ENCODE measurements at places on chromosomes 2 and 18.

GRCh38 chr2:159939946-159940345, 122.5 kb downstream of the PLA2R1 start:
- DNase-seq = no peak

DNA sequence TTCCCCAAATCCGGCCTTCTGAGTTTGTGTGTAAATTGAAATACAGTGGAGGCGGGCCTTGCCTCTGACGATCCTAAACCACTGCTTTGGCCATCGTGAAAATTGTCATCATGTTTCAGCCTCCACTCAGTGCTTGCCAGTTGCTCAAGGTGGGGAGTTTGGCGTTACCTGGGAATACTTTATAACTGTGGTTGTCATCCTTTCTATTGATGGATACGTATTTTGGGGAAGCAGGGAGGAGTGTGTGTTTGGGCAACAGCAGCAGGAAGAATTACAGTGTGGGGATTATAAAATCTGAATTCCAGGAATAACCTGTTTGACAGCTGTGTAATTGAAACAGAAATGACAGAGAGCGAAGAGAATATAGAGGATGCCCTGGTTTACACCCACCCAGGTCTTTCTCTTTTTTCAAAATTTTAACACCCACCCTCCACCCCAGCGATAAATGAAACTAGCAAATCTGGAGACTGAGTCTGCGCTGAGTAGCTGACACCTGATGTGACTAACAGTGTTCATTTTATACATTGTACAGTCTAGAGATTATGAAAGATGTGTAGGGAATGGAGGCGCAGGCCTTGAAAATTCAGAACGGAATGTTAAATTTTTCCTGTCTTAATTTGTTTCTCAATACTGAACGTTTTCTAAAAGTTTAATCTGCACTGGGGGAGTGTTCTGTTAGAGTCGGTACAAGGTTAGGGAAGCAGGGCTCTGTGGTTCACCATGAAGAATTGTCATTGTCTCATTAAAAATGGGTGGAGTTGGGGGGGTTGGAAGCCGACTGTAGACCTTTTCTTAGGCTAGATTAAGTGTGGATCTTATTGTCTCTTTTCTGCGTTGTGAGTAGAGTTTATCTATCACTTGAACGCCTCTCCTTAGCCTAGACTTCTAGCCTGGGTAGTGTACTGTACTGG, 1.6 kb downstream of the MAP4K4 start:
- no peak for DNase-seq

- no peak for DNase-seq
Observed at GRCh38 chr2:165958313-165958960, 4.9 kb upstream of the TTC21B start.

DNA sequence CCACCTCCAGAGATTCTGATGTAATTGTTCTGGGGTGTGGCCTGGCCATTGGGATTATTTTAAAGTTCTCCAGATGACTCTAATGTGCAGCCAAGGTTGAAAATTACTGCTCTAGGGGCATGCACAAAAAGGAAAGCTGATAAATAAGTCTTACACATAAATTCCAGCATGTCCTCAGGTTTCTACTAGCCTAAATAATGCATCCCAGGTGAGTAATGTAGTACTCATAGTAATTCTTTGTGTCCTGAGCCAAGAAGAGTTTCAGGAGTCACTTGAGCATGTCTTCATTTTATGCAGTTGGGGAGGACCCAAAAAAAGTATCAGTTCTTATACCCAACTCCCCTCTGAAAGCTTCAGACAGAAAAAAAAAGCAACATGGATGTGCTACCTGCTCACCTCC, 130.1 kb upstream of the SP5 start:
- DNase-seq = no peak

DNA sequence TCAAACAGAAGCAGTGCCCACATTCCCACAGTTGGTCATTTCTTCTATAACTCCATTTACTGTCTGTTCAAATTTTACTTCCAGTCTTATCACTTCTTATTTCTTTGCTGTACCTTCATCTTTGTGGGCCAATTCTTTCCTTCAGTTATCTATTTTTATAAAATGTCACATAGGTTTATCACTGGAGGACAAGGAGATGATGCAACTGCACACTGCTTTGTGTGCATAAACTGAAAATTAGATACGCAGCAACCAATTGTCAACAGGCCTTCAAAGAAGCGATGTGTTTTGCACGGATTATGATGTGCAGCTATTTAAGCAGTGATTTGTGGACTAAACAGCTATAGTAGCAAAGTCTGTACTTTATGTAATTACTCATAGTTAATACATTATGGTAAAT, 726.8 kb upstream of the GCFC2 start:
- no peak for DNase-seq

- DNase-seq = no peak
Observed at GRCh38 chr2:119142824-119143223, 15.7 kb downstream of the C1QL2 start.

- DNase-seq = peak; percentile 51
Observed at GRCh38 chr2:218880102-218880858, at the start of gene WNT10A. Gene WNT10A, plus strand, starts transcription at chr2:218880852. Its CDS starts 144 bp downstream, at chr2:218880996.

- no peak for DNase-seq
Observed at GRCh38 chr2:73838889-73839534, 10.3 kb downstream of the STAMBP start.

DNA sequence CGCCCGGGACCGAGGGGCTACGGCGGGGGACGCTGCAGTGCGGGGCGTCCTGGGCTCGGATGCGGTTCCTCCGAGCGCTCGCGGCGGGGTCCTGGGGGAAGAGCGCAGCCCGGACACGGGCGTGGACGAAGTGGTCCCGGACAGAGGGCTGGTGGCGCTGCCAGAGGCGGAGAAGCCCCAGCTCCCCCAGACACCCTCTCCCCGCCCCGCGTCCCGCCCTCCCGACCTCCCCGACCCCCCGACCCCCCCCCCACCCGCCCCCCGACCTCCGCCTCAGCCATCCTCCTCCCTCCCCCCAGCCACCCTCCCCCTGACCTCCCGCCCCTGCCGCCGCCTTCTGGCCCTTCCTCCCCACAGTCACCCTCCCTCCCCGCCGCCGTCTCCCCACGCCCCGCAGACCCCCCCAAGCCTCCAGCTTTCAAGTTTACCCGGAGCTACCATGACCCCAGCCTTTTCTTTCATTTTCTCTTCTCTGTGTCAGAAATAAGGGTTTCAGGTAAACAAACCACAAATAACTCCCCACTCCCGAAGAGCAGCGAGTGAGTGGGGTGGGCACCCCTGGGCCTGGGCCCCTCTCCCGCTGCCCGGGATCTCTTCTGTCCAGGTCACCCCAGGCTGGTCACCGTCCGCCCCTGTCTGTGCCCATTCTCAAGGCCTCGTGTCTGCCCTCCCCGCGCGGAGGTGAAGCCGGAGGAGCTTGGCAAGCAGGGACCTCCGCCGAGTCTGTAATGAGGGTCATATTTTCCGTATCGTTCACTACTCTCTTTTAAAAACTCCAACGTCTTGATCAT, 5.1 kb downstream of the NFATC1 start:
- DNase-seq = no peak

DNA sequence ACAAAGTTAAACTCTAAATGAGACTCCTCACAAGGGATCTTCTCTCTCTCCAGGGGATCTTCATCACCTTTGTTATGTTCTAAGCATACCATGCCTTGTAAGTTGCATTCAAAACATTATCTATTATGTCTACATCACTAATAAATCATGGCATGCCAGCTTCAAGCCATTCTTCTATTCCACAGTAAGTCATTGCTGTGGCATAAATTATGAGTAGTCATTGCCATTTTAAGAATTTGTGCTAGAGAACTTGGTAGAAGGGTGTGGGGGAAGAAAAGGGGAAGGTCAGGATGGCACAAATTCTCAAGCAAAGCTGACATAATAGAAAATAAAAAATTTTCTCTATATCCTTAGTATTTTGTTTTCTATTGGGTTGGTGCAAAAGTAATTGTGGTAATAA, 33.5 kb downstream of the BARD1 start:
- no peak for DNase-seq

- no peak for DNase-seq
Observed at GRCh38 chr2:85806358-85807118, 52.7 kb downstream of the ATOH8 start.

GRCh38 chr2:61995515-61995914, 90.0 kb downstream of the COMMD1 start:
- no peak for DNase-seq

- DNase-seq = no peak
Observed at GRCh38 chr2:99140860-99141109, 722 bp upstream of the C2orf15 start.

DNA sequence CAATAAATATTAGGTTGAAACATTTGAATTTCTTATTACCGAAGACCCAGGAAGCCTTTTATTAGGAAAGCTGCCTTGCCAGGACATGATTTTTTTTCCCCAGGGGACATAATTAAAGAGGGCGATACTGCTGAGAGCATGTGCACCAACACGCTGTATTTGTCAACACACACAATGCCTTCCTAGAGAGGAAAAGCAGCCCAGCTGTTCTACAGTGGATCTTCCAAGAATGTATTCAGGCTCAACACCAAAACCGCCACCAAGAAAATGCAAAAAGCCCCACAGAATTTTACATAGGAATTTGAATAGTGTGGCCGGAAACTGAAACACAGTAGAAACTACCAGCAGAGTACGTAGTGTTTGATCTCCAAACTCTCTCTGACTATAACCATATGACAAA, 320.4 kb downstream of the DLGAP1 start:
- DNase-seq = no peak

- DNase-seq = no peak
Observed at GRCh38 chr2:26717362-26717761, 24.8 kb downstream of the KCNK3 start.

DNA sequence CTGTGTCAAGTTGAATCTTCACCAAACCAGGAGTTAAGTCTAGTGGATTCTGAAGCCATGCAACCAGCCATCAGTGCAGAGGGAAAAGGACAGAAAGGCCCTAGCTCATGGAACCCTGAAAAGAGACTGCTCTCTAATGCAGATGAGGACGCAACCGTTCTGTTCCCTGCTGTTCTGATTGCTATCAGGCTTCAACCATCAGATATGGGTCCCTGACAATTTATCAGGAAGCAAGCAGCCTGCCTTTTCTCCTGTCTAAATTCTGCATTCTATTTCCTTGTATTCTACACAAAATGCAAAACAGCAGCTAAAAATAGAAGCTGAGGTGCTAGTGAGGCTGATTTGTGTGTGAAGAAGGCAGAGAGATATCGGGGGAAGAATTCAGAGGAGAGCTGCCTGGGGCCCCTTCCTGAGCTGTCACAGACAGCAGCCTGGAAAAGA, 68.4 kb upstream of the RTN4 start:
- DNase-seq = no peak

- DNase-seq = no peak
Observed at GRCh38 chr2:30310955-30311354, 79.6 kb downstream of the LBH start.

DNA sequence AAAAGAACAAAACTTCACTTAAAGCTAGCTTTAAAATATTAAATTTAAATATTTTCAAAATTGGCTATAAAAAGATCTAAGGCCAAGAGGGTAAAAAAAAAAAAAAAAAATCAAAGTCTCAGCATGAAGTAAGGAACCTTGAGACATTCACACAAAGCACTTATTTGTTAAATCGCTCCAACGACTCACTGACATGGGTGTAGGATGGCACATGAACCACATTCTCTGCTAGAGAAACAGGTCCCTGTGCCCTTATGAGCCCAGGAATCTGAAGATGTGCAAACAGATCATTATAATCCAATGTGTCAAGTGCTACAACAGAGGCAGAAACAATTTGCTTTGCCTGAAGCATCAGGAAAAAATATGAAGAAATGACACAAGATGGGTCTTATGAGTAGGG, 13.8 kb downstream of the LAPTM4A start:
- no peak for DNase-seq
